Right cardiac atrium (tissue), 5 donors: ENCODE measurements at places on chromosomes 6 and 20. TPM values are rescaled to one million over a fixed set of nuclear protein-coding genes. Genes with fewer than 3 reads are reported as not detected.

TNF gene
- 0.23 TPM for polyA plus RNA-seq

GRCh38 chr6:113115196-113115595, 741.9 kb upstream of the MARCKS start:
- no peak for DNase-seq

CD93 gene
- 14.1 TPM for polyA plus RNA-seq

STMN3 gene
- 7.1 TPM for polyA plus RNA-seq

ZNF165 gene
- polyA plus RNA-seq: 0.36 TPM

FAM83C gene
- polyA plus RNA-seq: not detected

PREP gene
- 19.5 TPM for polyA plus RNA-seq

PEDS1 gene
- 26.8 TPM for polyA plus RNA-seq

DNA sequence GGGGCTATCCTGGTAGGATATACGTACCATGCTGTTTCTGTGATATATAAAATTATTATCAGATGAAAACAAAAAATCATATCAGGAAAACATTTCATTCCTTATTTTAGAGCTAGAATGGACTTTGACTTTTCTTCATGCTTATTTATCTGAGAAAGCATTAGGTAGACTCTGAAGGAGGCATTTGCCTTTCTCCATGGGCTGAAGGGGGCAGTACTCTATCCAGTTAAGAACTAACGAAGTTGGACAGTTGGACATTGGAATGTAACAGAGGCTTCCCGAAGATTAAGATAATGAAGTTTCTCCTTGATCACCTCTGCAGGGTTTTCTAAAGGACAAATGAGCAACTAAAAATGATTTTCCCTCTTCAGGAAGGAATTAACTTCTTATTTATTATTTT, 233.9 kb downstream of the SAMD5 start:
- DNase-seq: no peak

GRCh38 chr6:134599079-134599478, 281.2 kb upstream of the SGK1 start:
- DNase-seq: no peak

DNA sequence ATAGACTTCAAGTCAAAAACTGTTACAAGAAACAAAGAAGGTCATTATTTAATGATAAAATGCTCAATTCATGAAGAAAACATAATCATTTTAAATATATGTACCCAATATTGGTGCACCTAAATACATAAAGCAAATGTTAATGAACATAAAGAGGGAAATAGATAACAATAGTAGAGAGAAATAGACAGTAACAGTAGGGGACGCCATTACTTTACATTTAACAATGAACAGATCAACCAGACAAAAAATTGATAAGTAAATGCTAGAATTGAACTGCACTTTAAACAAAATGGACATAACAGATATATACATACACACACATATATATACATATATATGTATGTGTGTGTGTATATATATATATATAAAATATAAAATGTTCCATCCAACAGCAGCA, 37.4 kb downstream of the IL22RA2 start:
- no peak for DNase-seq

SLC17A1 gene
- not detected for polyA plus RNA-seq

- DNase-seq: no peak
These were observed 193.7 kb downstream of the GJA10 start for GRCh38 chr6:90088009-90088408.

CDSN gene
- 0.11 TPM for polyA plus RNA-seq

- no peak for DNase-seq
These were observed at the start of gene CASS4 for GRCh38 chr20:56411759-56412472. TSS of gene CASS4 (plus strand) at chr20:56412260. CDS start at chr20:56412459, 199 bp downstream.

GRCh38 chr20:12159261-12159660, 241.6 kb downstream of the BTBD3 start:
- DNase-seq: no peak

SFT2D1 gene
- 45.8 TPM for polyA plus RNA-seq

GRCh38 chr6:149900620-149901443, 2.9 kb upstream of the RAET1E start:
- DNase-seq: no peak

- no peak for DNase-seq
These were observed 396.2 kb downstream of the CD83 start for GRCh38 chr6:14513496-14514393.

- DNase-seq: peak; percentile 79
These were observed at the start of gene RSPH9 for GRCh38 chr6:43644940-43645612. TSS of gene RSPH9 (plus strand) at chr6:43645036. CDS start at chr6:43645099, 63 bp downstream.

EPHA7 gene
- polyA plus RNA-seq: 6.6 TPM

ZBTB46 gene
- 6.7 TPM for polyA plus RNA-seq

DNA sequence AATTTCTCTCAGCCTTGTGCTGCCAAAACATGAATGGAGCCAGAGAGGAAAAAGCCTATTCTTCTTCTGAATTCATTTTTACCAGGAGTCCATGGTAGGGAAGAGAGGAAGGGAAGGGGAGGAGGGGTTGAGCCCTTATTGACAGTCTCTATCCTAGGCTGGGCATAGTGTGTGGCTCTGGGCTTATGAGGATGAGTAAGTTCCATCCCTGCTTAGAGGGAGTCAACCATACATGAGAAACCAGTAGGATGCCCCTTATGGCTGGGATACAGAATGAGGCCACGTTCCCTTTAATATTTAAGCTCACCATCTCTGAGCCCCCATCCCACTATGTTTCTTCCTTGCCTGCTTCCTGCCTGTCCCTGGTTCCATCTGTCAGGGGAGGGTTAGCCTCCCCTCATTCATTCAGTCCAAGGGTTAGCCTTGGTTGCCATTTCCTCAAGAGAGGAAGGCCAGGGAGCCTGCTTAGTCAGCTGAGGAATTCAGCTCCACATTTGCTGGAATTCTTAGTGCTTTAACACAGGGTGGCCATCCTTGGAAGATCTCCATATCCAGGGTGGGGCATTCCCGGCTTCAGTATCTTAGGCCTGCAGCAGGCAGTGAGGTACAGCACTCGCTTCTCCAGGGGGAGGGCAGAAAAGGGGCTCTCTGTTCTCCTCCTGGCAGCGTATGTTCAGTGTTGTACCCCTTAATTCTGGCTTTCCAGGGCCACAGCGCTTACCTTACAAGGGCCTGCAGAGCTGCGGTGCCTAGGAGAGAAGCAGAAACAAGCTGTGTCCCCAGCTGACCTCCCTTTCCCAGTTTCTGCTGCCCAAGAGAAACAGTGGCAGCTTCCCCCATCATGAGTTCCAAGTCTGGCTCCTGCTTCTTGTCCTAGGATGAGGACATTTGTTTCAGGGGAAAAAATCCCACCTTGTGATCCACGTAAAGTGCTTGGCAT, 12.5 kb downstream of the SIRT5 start:
- no peak for DNase-seq

DNA sequence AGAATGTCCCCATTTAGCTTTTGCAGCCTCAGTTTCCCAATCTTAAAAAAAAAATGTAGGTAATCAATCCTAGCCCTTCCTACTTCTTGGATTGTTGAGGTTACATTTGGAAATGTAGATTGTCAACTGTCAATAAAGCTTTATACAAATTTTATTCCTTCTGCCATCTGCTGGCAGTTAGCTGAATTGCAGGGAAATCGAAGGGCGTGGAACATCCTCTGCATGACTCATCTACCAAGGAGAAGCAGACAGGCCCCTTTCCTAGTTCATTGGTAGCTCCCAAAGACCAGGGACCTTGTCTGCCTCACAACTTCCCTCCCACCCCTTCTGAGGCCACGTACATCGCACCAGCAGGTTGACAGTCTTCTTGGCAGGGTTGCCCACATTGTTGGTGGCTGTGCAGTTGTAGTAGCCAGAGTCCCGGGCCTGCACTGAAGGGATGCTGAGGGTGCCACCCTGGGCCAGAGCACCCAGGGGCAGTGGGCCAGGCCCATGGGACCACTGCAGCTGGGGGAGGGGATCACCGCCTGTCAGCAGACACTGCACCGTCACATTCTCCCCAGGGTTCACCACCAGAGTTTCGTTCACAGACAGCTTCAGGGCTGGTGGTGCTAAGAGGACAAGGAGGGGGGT, 43.6 kb downstream of the MDGA1 start:
- DNase-seq: no peak

MYB gene
- not detected for polyA plus RNA-seq

PHACTR1 gene
- 7.3 TPM for polyA plus RNA-seq

DNA sequence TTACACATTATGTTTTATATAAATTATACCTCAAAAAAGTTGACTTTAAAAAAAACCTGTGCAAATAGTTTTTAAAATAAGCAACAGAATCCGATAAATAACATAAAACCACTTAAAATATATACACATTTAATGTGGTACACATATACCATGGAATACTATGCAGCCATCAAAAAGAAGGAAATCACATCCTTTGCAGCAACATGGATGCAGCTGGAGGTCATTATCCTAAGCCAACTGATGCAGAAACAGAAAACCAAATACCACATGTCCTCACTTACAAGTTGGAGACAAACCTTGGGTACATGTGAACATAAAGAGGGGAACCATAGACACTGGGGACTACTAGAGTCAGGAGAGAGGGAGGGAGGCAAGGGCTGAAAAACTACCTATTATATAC, 4.0 kb upstream of the DEFB121 start:
- no peak for DNase-seq

- DNase-seq: no peak
These were observed 247.0 kb downstream of the ATXN1 start for GRCh38 chr6:16514249-16514648.

- no peak for DNase-seq
These were observed 41.4 kb downstream of the KIZ start for GRCh38 chr20:21167261-21167660.

DNA sequence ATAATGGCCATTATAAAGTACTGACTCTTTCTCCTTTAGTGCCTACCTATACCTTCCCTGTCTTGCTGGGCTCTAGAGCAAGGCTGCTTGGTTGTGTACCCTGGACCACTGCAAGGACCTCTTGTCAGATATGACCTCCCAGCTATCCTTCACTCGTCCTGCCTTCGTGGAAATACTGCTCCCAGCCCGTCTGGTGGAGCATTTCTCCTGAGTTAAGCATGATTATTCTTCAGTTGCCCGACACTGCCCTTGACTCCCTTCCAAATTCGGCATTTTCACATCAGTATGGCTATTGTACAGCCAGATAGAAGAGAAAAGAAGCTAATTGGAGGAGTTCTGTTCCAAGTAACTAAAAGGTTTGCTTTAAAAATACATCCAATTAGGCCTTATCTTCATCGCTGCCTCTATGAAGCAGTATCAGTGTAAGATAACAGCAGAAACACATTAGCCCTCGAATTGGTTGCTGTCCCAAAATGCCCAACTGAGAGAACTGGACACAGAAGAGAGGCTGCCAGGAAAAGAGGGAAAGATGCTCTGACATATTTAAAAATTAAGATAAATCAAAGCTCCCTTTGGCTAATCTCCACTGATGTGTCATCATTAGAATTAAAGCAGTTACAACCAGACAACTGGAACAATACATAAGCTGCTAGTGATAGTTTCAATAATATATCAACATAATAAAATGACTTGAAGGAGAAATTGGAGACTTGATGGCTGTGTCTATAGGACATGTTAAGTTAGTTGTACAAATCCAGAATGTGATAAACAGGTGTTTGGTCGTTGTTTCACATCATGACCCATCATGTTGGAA, 54.4 kb downstream of the OPRM1 start:
- no peak for DNase-seq
